HEK293T (cell line): ENCODE measurements at places on chromosomes 2 and 18.

DNA sequence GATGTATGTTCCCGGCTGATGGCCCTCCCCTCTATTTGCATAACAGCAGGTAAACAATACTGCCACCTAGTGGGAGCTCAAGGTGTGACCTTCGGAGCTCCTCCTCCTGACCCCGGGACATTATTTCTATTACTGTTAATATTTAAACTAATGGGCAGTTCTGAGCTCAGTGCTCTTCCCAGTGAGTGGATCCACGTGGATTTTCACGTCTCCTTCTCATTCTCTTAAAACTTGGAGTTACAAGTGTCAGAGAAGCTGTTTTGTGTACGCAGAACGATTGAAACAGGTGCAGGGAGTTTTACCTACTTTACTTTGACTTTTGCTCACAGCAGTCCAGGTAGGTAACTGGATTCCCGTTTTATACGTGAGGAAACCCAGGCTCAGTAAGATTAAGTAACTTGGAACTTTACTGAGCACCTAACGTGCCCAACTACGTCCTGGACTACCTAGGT is 127.3 kb downstream of the PRKCE start:
- peak; percentile 73 for DNase-seq

GRCh38 chr2:95240091-95240490 is 32.8 kb downstream of the ZNF892 start:
- no peak for DNase-seq

GRCh38 chr2:43840965-43841364 is 2.2 kb downstream of the ABCG8 start:
- peak; percentile 1 for DNase-seq

DNA sequence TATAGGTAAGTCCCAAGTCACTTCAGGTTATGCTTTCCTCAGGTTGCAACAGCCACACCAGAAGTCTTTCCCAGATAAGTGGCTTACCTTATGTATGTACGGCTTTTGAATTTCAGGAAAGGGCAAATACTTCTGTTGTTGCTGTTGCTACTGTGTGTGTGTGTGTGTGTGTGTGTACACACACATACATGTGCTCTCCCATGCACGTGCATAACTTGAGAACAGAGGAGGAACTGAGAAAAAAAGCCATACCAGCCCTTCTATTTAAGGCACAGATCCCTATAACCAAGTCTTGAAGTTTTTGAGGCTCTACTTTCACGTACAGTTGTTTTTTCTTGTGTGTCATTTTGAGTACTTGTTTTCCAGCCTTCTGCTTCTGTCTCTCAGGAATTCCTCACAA is 62.4 kb downstream of the WDPCP start:
- no peak for DNase-seq

GRCh38 chr2:187532333-187533120 is 21.7 kb downstream of the TFPI start:
- no peak for DNase-seq

GRCh38 chr2:195613922-195614321 is 43.1 kb upstream of the SLC39A10 start:
- DNase-seq: no peak

- DNase-seq: no peak
Measured at GRCh38 chr2:147782141-147782930, 62.5 kb upstream of the ACVR2A start.

- no peak for DNase-seq
Measured at GRCh38 chr2:154466226-154466625, 232.3 kb upstream of the KCNJ3 start.

DNA sequence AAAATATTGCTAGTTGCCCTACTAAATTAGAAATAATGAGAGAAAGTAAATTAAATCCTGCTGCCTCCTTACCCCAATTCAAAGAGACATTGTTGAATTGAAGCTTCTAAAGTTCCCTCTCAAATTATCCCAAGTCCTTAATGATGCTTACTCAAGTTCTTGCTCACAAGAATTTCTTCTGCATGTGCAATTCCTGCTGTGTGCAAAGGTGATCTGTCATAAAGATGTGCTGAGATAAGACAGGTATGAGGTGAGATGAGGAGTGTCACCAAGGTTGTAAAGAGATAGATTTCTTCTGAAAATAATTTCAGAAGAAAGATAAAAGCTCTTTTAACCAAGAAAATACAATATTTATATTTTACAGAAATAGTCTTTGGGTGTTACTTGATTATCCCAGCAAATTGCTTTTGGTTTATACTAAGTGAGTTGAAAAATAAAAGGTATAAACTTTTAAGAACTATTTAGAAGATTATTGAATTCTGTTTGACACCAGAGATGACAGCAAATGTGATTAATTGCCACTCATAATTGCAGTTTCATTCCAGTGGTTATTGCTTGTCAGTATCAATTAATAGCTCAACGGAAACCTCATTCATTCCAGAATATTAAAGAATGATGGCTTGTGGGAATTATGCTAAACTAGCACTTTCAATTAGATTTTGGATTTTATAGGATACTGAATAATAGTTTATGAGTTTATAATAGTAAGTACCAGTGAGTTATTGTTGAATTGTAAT is 674.3 kb downstream of the STK39 start:
- no peak for DNase-seq

DNA sequence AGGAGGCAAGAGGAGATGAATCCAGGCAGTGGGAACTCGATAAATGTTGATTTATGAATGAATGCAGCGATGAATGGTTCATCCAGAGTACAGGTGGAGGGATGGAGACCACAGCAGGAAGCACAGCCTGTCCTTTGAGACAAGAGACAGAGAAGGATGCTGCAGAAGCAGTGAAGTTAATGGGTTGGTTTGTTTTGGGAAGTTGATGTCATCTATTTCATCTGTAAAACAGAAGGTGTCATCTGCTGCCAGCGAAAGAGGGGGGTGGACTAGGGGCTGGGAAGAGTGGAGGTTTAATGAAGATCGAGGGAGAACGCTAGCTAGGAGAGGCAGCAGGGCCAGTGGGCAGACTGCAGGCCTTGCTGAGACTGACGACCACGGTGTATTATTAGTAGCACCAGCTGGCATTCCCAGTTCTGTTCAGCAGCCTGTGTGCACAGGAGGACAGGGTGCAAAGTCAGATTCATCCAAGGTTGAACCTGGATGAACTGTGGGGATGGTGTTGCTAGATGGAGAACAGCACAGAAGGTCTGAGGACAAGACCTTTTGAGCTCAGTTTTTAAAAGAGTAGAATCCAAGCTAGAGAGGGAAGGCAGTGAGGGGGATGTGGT is 120.3 kb upstream of the CAPN13 start:
- DNase-seq: no peak

DNA sequence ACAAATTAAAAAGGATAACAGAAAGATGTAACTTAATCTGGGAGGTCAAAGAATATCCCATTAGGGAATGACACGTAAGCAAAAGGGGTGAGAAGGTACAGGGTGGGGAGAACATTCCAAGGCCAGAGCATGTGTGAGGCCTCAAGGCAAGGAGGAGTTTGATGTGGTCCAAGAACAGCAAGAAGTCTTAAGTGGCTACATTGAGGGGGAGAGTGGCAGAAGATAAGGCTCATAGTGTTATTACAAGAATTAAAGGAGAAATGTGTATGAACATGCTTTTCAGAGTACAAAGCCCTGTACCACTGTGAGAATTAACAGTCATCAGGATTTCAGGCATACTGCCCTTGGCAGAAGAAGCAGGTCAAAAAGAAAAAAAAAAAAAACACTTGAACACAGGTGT is 174.4 kb upstream of the ERBB4 start:
- no peak for DNase-seq

DNA sequence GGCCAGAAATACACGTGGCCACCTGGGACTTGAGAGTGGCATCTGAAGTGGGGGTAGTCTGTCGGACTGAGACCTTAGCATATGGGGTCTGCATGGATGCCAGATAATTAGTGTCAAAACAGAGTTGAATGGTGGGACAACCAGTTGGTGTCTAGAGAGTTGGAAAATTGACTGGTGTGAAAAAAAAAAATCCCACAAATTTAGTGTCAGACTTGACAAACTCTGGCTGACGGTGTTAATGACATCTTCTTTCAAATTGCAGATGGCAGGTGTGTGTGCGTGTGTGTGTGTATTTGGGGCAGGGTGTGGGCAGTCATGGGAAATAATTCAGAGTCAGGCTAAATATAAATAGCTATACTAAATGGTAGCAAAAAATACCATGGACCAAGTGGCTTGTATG is 365.4 kb upstream of the RGPD4 start:
- no peak for DNase-seq

DNA sequence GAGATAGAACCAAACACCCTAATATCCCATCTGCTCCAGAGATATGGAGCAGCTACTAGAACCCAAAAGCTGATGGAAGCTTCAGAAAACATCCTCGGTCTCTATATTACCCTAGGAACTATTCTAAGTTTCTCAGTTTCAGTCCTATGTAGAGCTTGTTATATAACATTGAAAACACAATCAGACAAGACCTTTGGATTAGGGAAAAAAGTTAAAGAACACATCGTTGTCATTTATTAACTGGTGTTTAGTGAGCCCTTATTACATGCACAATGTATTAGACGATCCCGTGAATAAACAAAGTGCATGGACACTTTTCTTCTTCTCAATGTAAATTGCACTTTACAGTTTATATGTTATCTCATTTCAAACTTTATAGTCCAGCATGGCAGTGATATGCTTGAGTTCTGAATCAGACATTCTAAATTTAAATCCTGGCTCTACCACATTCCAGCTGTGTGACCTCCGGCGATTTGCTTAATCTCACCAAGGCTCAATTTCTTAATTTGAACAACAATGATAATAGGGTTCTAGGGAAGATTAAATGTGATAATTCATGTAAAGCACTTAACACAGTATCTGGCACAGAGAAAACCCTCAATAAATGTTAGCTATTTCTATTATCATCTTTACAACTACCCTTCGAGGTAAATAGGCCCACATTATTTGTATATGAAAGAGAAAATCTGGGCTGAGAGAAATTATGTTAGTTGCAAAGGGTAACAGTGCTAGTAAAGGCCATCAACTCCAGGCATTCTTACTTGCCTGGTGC is 83.6 kb upstream of the PIK3C3 start:
- no peak for DNase-seq

GRCh38 chr18:24262087-24262486 is 123.2 kb downstream of the CABYR start:
- no peak for DNase-seq

DNA sequence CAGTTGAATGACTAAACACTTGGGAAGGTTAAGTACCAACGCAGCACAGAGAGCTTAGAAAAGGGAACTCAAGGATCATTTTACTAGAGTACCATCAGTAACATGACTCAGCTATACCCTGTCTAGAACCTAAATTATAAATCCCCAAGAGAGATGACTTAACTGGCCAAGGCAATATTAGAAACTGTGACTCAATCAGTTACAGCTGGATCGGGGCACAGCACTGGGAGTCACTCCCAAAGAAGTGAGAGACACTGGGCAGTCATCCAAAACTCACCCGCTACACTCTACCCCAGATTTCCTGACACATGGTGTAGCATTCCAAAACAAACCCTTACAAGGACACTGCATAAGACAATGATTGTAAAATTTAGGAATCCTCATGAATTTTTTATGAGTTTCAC is 17.7 kb downstream of the IWS1 start:
- peak; percentile 69 for DNase-seq

- no peak for DNase-seq
Measured at GRCh38 chr2:7030810-7031209, 113.6 kb downstream of the RNF144A start.

DNA sequence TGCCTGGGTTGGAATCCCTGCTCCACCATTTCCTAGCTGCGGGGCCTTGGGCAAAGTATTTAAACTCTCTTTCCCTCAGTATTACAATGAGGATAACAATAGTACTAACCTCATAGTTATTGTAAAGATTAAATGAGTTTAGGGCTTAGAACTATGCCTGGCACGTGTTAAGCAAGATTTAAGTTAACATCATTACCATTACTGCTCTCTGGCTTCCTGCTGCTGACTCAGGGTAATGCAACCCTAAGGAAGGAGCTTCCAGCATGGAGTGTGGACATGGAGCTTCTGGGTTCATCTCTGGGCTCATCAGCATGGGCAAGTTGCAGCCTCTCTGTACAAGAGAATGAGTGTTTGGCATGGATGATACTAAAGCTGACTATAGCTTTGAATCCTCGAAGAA is 374.2 kb upstream of the MAP2 start:
- DNase-seq: no peak

DNA sequence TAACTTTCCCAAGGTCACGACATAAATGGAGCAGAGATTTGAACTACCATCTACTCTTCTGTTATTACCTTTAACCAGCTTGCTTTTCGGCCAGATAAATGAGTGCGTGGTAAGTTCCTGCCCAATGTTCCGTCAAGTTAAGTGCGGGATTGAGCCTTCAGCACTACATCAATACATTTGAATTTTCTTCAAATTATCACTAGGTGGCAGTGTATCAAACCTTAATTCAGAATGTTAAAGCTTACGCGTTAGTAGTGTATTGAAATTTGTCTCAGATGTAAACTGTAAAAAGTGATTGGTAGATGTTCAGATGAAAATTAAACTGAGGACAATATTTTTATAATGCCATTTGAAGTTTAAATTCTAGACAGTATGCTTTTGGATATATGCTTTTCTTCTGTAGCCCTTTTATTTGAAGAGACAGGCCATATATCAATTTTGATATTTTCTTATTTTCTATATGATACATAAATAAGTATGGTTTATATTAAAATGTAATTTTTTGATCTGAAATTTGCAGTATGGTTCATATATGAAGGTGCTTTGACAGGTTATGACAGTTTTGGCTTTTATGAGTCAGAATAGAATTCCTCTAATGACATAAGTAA is 681.3 kb downstream of the ADCYAP1 start:
- peak; percentile 13 for DNase-seq

DNA sequence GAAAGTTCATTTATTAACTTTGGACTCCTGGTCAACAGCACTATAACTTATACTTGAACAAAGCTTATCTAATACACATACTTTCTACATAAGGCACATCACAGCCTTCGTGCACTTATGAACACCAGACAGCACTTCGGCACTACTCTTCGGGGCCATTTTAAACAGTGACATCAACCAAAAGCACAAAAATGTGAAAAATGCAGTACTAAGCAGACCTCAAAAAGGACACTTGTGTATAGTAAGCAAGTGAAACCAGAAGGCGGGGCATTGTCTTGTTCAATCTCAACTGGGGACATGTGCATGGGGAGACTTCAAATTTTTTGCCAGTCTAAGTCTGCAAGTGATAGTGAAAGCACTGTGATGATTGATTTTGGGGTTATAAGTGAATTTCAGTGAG is 163.0 kb downstream of the NCKAP5 start:
- no peak for DNase-seq

DNA sequence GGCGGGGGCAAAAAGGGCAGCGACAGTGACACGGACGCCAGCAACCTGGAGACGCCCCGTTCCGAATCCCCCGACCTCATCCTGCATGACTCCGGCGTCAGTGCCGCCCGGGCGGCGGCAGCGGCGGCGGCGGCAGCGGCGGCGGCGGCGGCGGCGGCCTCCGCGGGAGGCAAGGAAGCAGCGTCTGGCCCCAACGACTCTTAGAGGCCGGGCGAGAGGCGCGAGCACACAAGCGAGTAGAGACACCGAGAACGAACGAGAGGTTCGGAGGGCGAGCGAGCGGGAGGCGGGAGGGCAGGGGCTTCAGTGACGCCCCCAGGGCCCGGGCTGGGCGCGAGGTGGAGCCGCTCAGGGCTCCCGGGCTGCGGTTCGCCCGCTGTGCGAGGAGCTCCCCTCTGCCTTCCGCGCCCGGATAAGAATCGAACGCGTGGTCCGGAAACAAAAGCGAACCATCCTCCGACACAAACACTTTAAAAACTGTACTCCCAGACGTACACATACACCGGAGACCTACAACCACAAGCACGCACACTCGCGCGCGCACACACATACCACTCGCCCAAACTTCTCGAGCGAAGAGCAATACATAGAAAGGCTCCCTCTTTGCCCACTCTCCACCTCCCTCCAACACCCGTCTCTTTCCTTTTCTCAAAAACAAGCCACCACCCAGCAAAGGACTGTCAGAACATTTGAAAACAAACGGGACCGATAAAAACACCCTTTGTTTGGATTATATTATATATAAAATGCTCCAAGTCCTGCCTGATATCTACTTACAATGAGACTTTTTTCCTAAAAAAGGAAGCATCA is 2.8 kb downstream of the SP9 start:
- peak; percentile 37 for DNase-seq
